Stimulated activated naive CD8-positive, alpha-beta T cell treated with anti-CD3 and anti-CD28 coated beads, Interleukin-15, amount 100 ng/mL, for 72 hours (primary cell): ENCODE measurements at places on chromosomes 2 and 18.

GRCh38 chr2:195461010-195461409 lies 196.0 kb upstream of the SLC39A10 start:
- DNase-seq: no peak

GRCh38 chr2:151251012-151251411 lies 10.7 kb downstream of the RBM43 start:
- no peak for DNase-seq

DNA sequence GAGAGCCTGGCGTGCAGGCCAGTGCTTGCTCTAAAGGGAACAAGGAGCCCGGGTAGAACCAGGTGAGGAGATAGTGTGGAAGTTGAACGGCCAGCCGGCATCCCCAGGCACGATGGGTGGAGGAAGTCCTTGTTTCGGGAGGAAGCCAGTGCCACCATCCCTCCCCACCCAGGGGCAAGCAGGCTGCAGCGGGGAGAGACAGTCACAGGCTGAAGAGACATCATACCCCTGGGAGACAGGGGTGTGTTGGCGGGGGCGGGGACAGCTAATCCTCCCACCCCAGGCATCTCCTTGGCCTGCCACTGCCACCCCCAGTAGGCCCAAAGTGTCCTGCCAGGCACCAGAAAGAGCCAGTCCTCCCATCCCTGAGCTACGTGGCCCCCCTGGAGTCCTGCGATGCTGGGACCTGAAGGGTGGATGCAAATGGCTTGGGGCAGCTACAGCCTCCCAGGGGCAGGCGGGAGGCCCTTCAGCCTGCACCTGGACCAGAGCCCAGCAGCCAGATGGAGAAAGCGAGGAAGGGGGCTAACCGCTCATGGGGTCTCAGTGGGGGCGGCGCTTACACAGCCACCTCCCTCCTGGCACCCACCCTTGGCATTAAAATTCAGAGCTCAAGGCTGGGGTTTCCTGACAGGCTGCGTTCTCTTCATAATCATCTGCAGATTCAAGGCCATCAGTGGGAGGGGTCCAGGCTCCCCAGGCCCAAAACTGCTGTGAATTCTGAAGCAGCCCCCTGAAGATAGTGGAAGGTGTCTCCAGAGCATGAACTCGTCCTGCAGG lies 14.8 kb upstream of the GPR55 start:
- DNase-seq: no peak

DNA sequence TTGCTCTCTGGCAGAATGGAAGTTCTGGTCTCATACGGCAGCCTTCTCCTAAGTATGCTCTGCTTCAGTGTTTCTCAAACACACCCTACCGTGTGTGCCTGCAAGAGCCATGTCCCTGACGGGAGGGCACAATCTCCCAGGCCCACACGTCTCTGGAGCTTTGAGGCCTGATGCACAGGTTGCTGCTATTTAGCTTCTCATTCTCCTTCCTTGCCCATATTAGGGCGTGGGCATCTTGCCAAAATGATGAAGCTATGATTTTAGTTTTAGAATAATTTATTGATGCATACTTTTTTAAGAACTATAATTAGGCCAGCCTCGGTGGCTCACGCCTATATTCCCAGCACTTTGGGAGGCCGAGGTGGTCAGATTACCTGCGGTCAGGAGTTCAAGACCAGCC lies 107.9 kb downstream of the RNF144A start:
- no peak for DNase-seq

- DNase-seq: no peak
These were observed 101.5 kb upstream of the GRB14 start for GRCh38 chr2:164722616-164723338.

GRCh38 chr2:221437056-221437455 lies 135.0 kb downstream of the EPHA4 start:
- no peak for DNase-seq

GRCh38 chr2:25073025-25073424 lies 31.1 kb downstream of the EFR3B start:
- DNase-seq: no peak

DNA sequence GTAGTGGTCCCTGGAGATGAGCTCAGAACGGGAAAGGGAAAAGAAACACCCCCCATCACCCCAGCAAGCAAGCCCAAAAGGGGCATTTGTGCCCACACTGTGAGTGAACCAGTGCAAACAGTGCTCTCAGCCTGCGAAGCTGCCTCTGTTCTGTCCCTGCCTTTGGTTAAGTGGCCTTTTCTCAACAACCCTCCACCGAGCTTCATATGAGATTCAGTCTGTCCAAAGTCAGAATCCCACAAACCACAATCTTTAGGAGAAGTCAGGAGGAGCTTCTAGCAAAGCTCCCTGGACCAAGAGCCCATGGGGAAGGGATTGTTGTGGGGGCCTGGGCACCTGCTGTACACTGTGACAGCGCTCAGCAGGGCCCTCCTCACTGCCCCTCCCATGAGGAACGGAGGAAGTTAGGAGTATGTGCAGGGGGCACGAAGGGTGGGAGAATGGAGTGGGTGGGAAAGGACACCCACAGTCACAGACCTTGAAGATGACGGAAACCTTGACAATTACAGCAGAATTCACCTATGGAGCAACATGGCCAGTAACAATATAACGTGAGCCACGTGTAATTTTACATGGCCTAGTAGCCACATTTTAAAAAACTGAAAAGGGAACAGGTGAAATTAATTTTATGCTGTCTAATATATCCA lies 119.5 kb downstream of the SMAD7 start:
- DNase-seq: no peak

DNA sequence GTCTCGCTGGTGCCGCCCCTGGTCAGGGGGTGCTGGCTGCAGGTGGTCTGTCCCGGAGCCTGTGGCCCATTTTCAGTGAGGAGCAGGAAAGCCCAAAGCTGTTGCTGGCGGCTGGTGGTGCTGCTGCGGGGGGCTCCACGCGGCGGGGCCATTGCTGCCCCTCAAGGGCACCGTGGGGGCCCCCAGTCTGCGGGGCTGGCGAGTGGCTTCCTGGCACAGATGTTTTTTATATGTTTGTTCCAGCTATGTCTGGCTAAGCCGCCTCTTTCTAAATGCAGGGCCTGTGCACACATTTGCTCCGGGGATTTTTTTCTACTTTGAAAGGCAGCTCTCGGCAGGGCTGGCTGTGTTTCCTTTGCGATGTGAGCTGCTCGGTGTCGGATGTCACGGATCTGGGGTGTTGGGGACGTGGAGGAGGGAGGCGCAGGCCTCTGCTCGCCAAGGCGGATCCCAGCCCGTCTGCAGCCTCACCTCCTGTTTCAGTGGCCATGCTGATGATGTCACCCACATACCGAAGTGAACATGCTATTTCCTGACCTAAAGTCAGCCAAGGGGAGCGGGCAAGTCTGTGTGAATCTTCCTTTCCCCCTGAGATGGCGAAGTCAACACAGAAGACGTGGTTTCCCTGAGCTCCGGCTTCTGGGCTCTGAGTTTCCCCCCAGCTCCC lies 112.0 kb upstream of the CTDP1 start:
- no peak for DNase-seq

DNA sequence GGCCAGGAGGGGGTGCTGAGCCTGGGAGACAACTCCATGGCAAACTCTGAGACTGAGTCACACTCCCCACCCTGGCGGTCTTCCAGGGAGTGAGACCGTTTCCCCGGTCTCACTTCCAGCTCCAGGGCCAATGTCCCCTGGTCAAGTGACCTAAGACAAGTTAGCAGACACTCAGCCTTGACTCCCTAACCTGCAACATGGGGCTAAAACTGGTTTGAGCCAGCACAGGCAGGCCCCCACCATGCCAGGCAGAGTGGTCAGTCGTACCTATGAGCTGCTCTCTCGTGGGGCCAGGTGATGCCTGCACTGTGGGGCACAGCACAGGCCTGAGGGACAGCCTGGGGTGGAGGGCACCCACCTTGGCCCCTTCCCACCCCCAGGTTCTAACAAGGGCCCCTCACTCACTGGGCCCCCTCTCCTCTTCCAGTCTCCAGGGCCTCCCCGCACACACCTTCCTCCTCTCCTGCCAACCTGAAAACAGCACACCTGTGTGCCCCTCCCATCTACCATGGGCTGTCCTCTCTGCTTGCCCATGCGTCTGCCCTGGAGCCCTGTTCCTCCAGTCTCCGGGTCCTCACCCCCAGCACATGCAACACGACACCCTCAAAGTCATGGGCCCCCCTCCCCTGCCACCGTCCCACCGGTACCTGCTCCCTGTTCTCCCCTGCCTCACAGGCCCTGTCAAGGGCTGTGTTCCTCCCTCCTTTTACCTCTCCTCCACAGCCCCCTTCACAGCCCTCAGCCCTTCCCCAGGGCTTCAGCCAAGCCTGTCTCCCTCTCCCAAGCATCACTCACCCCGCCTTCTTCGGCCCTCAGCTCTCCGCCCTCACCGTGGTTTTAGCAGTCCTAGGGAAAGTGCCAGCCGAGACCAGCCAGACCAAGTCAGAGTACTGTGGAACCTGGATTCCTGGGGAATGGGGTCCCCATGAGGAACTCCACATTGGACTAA lies 1.6 kb downstream of the GPR17 start:
- DNase-seq: no peak
